NCI-H524 (cell line): ENCODE measurements at places on chromosomes 11 and 22.

DNA sequence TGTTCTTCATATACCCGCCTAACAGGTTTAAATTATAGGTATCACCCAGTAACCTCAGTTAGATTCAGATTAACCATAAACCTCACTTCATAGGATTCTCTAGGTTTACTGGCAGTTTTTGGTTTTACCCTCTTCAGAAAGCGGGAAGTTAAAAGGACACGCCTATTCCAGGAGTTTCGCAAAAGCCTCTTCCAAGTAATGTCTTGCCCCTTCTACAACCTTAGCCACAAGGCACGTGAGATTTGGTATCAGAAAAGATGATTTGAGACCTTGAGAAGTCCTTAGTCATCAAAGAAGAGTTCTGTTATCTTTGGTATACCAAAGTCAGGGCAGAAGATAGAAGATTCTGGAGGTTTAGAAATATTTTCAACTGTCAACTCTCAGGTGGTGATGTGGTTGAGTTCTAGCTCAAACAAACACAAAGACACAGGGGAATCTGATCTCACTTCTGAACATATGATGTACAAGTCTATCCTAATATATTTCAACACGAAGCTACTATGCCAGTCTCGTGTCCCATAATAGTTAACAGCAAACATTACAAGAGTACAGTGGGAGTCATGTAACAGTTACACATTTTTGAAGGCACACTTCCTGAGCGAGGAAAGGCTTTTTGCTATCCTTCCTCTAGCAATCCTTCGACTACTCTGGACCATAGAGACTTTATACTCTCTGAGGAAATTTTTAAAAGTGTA lies 103.5 kb downstream of the USP35 start:
- DNase-seq, result no peak

- no peak for DNase-seq
These were observed 2.6 kb upstream of the B3GNT6 start for GRCh38 chr11:77031599-77031998.

GRCh38 chr11:1306186-1307162 lies 3.0 kb downstream of the TOLLIP start:
- DNase-seq, result no peak

DNA sequence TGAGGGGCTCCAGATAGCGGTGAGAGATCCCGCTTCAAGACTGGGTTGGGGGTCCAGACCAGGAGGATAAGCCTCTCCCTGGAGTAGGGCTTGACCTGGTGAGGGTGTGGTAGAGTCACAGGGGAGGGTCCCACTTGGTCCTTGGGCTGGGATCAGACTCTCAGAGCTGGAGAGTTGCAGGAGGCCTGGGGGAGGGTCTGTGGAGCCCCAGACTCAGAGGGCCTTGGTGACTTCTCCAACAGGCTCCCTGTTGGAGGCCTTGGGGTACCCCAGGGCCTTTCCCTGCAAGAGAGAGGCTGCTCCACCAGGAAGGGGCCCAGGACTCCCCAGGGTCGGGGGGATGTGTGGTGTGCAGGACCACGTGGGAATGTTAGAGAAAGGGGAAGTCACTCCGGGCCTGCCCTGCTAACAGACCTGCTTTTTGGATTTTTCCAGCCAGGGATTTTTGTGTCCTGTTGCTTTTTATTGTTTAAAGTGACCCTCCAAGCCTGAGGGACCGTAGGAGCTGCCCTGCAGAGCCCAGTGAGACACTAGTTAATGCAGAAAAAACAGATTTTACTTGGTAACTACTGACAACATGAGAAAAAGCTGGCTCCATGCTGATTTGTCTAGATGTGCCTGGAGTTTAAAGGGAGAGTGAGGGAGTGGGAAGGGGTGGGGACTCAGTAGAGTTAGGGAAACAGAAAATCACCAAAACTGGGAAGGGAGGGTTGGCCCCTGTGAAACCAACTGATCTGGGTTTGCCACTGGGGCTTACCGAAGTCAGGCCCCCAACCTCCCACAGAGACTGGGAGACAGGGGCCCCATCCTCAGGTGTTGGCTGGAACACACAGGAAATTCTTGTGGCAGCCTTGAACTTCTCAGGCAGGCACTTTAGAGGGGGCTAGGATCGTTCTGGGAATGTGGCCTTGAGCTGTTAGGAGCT lies 801 bp upstream of the TXNRD2 start:
- peak; percentile 43 for DNase-seq

- DNase-seq, result no peak
These were observed 38.2 kb upstream of the NARS2 start for GRCh38 chr11:78612721-78613377.

DNA sequence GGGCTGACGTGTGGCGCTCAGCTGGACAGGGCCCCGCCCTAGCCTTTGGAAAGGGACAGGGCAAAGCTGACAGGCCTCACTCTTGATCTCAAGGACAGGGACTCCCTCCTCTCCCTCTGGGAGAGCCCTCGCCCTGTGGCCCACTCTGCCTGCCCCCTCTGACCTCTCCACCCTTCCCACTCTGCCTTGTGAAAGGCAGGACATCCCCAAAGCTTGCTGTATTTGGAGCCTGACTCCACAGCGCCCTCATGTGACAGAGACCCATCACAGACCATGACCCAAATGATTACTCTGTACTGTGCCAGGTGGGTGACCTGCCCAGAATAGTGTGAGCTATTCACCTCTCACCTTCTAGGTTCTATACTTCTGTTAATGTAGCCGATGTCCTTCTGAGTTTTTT lies 18.8 kb downstream of the P2RY2 start:
- DNase-seq, result no peak
